Bronchial epithelial cell (primary cell): ENCODE measurements at places on chromosomes 3 and 15. TPM values are rescaled to one million over a fixed set of nuclear protein-coding genes. Genes with fewer than 3 reads are reported as not detected.

Gene TRIM42
- total RNA-seq: not detected in 2 replicates

Gene SLC9C1
- total RNA-seq: not detected in 2 replicates

Gene CD200R1
- total RNA-seq: under 0.01 TPM in 1 of 2 replicates, not detected in the other

Gene CGNL1
- 0.53 and 1.5 TPM in 2 replicates for total RNA-seq

Gene SERPINI2
- not detected in 2 replicates for total RNA-seq

Gene GREM1
- total RNA-seq: 0.13 and 3.7 TPM in 2 replicates

Gene PTPN23
- total RNA-seq: 12.6 and 12.7 TPM in 2 replicates

Gene HDDC3
- 28.5 and 37.6 TPM in 2 replicates for total RNA-seq

Gene CA12
- 44.0 TPM in 2 replicates for total RNA-seq

Gene COL8A1
- total RNA-seq: 2.7 and 3.9 TPM in 2 replicates

Gene MESP1
- 0.26 and 1.4 TPM in 2 replicates for total RNA-seq

Gene PATL2
- 0.13 TPM in 1 of 2 replicates, not detected in the other for total RNA-seq

Gene HIGD1A
- total RNA-seq: 219 and 291 TPM in 2 replicates

Gene IGF2BP2
- 32.6 and 37.1 TPM in 2 replicates for total RNA-seq

Gene AMIGO3
- total RNA-seq: not detected in 2 replicates

Gene SMAD6
- 0.79 TPM in 1 of 2 replicates, not detected in the other for total RNA-seq

Gene LRRC28
- total RNA-seq: 15.8 and 17.0 TPM in 2 replicates

Gene TBC1D21
- total RNA-seq: not detected in 2 replicates

Gene WNT5A
- 3.9 and 11.6 TPM in 2 replicates for total RNA-seq

Gene SCG5
- total RNA-seq: 3.7 and 11.8 TPM in 2 replicates

Gene STAB1
- under 0.01 and 0.13 TPM in 2 replicates for total RNA-seq

Gene KIF23
- total RNA-seq: 3.7 and 7.3 TPM in 2 replicates

Gene RARRES1
- 2.4 TPM in 1 of 2 replicates, not detected in the other for total RNA-seq

Gene ZNF385D
- under 0.01 TPM in 1 of 2 replicates, not detected in the other for total RNA-seq

Gene GNAT1
- total RNA-seq: 0.26 TPM in 1 of 2 replicates, not detected in the other

Gene CLDN18
- not detected in 2 replicates for total RNA-seq

Gene MME
- total RNA-seq: 16.9 and 25.3 TPM in 2 replicates

Gene KIF15
- total RNA-seq: 0.53 and 0.64 TPM in 2 replicates

Gene TJP1
- total RNA-seq: 62.9 and 86.5 TPM in 2 replicates

Gene ITPKA
- 0.79 and 3.1 TPM in 2 replicates for total RNA-seq

Gene ALDH1A3
- total RNA-seq: 217 and 666 TPM in 2 replicates

Gene IL17RD
- 1.1 and 2.3 TPM in 2 replicates for total RNA-seq

Gene FGF12
- total RNA-seq: 0.13 TPM in 1 of 2 replicates, not detected in the other

Gene COPG1
- total RNA-seq: 165 and 259 TPM in 2 replicates

Gene NMNAT3
- total RNA-seq: 3.9 and 7.8 TPM in 2 replicates

Gene SLC15A2
- total RNA-seq: 2.6 and 2.8 TPM in 2 replicates

Gene CILP
- total RNA-seq: under 0.01 TPM in 2 replicates

Gene THRB
- total RNA-seq: 7.6 and 9.0 TPM in 2 replicates

Gene CHDH
- under 0.01 and 0.13 TPM in 2 replicates for total RNA-seq

Gene PSTPIP1
- 0.38 TPM in 1 of 2 replicates, not detected in the other for total RNA-seq

Gene MYRIP
- not detected in 2 replicates for total RNA-seq

Gene DAG1
- total RNA-seq: 20.3 and 26.9 TPM in 2 replicates

Gene CRYGS
- 0.79 and 1.7 TPM in 2 replicates for total RNA-seq

Gene STRIT1
- not detected in 2 replicates for total RNA-seq

Gene SLC30A4
- total RNA-seq: 3.4 and 6.1 TPM in 2 replicates

Gene PFN2
- 265 and 298 TPM in 2 replicates for total RNA-seq

Gene LDHAL6B
- not detected in 2 replicates for total RNA-seq

Gene CLRN1
- not detected in 2 replicates for total RNA-seq

Gene SYNM
- 0.26 and 0.38 TPM in 2 replicates for total RNA-seq

Gene P2RY13
- total RNA-seq: not detected in 2 replicates

Gene KCNAB1
- total RNA-seq: 0.26 and 0.38 TPM in 2 replicates

Gene TRPM1
- total RNA-seq: under 0.01 and 0.13 TPM in 2 replicates

Gene GABRB3
- total RNA-seq: 1.1 and 1.4 TPM in 2 replicates

Gene OIP5
- 0.26 and 0.38 TPM in 2 replicates for total RNA-seq

Gene ARHGEF26
- total RNA-seq: 0.53 and 0.64 TPM in 2 replicates
